ENCODE measurements at places on chromosomes 4 and X.

GRCh38 chr4:130056286-130056685 lies 960.3 kb downstream of the C4orf33 start:
- DNase-seq = no peak

DNA sequence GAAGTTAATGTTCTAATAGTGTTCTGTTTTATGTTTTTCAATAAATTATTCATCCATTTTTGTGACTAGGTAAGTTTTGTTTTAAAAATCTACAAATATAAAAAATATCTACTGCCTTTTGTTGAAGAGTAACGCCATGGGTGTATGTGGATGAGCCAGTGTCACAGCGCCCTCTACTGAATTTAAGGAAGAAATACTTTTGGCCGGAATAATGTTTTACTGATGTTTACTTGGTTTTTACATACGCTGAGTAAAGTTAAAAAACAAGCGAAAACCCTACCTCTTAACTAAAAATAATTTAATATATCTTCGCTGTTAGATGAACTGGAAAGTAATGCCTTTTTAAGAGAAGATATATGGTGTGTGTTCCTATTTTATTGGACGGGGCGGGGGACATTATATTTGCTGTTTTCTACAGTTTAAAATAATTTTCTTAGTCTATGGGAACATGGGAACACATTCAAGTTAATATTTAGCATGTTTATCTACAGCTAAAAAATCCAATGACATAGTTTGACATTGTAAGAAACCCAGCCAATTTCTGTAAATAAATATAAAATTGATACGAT lies 86.1 kb downstream of the CPE start:
- DNase-seq = no peak

GRCh38 chrX:63657821-63658220 lies 127.2 kb downstream of the ARHGEF9 start:
- no peak for DNase-seq

DNA sequence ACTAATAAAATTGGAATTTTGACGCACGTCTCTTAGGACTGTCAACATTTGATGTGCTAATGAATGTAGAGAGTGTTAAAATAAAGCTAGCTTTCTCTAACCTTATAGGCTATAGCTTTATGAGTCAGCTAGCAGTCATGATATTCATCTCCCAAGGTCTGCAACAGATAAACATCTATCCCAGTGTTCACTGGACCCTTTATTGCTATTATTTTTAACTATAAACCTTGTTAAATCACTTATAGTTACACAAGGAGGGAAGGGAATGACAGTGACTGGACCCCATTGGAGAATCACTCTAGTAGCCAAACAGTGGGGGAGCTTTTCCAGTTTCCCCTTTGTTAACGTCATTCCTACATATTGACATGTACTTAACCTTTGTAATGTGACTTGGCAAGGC lies 67.9 kb upstream of the SHISA3 start:
- DNase-seq = no peak

GRCh38 chr4:996030-996996 lies 3.1 kb upstream of the SLC26A1 start:
- DNase-seq = no peak

DNA sequence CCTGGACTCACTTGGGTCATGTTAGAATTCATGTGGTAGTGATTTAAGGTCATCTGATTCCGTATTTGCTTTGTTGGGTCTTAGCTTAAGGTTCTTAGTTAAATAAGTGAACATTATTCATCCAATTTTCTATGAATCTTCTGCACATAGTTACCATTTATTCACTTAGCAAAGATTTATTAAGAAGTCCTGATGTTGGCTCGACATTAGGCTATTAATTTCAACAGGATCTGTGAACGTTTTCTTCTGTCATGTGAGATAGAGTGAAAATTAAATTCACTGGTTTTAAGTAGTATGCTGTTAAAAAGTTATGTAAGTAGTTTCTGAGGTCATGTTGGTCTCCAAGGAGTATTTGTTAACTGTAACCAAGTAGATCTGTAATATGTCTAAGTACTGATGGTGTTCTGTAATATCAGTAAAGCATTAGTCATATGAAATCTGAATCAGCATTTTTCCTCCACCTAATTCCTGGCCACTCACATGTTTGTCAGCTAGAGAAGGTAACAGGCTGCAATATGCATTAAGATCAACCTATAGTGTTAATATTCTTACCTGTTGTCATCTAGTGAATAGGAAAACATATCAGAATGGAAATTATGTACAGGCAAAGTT lies 155.6 kb downstream of the PCDH7 start:
- no peak for DNase-seq

DNA sequence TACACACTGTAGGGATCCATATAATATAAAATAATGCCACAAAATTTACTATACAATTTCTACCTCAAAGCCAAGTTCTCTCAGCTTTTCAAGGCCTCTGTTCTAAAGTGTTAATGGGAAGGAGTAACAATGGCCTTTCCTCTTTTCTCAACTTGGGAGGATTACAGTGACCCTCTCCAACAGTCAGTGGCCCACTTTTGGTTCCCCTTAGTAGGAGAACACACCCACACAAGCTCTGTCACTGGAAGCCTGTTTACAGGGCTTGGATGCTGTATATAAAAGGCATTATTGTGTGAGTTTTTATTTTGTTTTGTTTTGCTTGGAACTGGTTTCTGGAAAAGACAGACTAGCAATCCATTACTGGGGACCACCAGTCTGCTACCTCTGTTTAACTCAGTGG lies 1.8 kb downstream of the ARHGEF6 start:
- DNase-seq = no peak

- DNase-seq = no peak
Observed at GRCh38 chr4:134567461-134567860, 365.9 kb upstream of the PABPC4L start.

DNA sequence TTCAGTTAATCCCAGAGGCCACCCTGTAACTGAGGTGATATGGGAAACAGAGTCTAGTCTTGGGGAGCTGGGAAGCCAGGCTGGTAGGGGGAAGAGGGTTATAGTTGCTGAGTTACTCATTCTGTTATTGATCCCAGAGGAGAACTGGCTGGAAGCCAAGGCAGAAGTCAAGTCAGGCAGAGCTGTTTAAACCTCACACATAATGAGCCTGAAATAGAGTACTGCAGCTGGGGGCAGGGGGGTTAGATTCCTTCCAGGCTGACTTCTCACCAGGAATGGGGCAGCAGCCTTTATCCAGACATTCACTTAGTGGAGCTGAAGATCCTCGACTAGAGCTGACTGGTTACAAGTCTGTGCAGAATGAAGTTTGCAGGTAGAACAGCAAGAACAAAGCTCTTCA lies 144.9 kb downstream of the C4orf33 start:
- no peak for DNase-seq

DNA sequence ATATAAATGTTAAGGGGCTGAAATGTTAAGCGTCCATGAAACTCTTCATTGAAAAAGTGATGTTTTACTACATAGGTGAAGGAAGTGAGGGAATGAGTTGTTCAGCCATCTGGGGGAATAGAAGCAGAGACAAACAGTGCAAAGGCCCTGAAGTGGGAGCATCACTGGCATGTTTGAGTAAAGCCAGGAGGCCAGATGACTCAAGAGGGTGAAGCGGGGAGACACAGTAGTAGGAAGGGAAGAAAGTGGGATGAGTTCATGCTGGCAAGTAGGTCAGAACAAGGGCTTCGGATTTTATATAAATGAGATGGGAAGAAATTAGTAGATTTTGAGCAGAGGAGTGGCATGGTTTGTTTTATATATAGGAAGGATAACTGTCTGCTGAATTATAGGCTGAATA lies 112.5 kb upstream of the MAP9 start:
- no peak for DNase-seq

GRCh38 chrX:123237271-123237670 lies 53.2 kb downstream of the GRIA3 start:
- no peak for DNase-seq

- DNase-seq = no peak
Observed at GRCh38 chrX:72396117-72396516, 90.4 kb upstream of the CITED1 start.

DNA sequence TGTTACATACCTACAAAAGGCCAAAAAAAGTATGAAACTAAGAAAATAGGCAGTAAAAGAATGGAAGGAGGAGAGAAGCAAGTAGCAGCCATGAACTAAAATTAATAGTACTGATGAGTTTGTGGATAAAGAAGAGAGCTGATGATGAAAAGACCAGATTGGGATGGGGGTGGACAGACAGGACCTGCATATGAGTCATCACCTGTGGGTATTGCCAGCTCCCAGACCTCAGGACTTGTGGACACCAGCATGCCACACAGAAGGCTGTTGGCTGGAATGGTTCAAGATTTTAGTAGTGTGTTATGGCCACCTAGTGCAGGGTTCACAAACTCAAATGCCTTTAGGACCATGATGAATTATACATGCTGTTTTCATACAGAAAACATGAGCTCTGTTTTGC lies 58.9 kb downstream of the ARX start:
- no peak for DNase-seq

- DNase-seq = no peak
Observed at GRCh38 chr4:158667651-158668198, 4.0 kb downstream of the C4orf46 start.

GRCh38 chr4:113222471-113222870 lies 173.0 kb downstream of the ANK2 start:
- DNase-seq = no peak

DNA sequence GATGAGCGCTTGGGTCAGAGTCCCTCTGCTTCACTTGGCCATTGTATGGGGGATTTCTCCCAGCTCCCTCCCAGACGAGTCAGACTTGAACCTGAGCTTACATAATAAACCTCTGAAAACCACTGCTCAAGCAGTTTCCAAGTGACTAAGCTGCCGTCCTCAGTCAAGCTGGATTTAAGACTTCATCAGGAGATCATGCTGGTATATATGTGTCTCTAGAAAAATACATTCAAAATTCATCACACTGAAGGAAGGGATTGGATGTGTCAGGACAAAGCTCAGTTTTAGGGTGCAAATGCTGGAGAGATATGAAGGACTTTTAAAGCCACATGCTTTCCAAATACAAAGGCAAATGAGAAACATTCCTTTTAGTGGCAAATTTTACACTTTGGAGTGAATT lies 114.3 kb downstream of the QDPR start:
- DNase-seq = no peak

- no peak for DNase-seq
Observed at GRCh38 chr4:145956288-145956890, 17.8 kb upstream of the ZNF827 start.

DNA sequence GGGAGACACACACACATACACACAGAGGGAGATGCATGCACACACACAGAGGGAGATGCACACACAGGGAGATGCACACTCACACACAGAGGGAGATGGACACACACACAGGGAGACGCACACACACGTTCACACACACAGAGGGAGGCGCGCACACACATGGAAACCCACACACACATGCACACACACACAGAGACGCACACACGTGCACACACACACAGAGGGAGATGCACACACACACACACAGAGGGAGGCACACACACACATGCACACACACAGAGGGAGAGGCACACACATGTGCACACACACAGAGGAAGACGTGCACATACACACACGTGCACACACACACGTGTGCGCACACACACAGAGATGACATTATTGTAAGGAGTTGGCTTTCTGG lies 79.1 kb downstream of the HMX1 start:
- no peak for DNase-seq

GRCh38 chr4:74055096-74055495 lies 16.6 kb upstream of the CXCL3 start:
- no peak for DNase-seq

DNA sequence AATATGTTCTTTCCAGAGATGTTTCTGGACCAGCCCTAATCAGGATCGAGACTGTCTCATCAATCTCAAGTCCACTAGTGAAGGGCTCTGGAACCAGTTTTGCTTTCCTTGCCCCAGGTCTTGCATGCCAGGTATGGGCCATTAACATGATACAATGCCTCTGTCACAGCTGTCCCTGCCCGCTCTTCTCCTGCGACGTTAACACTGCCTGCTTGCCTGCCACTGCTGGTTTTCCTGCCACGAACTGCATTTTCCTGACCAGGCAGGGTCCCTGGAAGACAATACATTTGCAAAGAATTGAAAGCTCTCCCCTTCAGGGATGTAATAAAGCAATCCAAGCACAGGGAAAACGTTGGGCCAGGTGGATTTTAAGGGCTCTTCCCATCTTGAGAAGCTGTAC lies 200.3 kb downstream of the MID1 start:
- DNase-seq = no peak

- DNase-seq = no peak
Observed at GRCh38 chr4:21947791-21948346, 703 bp downstream of the KCNIP4 start.

- DNase-seq = no peak
Observed at GRCh38 chr4:123750044-123750443, 353.4 kb downstream of the SPRY1 start.

- DNase-seq = no peak
Observed at GRCh38 chr4:1209821-1210220, 37.4 kb upstream of the SPON2 start.

DNA sequence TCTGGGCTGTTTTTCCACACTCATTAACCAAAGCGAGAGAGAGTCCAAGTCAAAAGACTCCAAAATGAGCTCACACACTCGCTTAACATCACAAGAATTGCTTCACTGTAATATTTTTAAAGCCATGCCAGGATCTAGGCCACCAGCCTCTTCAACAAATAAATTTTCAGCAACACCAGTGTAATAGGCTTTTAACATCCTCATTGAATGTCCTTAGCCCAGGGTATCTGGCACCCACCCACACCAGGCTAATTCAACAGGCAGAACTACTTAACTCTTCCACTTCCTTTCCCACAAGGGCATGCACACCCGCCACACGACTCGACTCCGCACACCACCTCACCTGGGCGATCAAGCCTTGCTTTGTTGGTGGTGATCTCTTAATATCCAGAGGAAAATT lies 34.2 kb downstream of the FAT1 start:
- DNase-seq = no peak

DNA sequence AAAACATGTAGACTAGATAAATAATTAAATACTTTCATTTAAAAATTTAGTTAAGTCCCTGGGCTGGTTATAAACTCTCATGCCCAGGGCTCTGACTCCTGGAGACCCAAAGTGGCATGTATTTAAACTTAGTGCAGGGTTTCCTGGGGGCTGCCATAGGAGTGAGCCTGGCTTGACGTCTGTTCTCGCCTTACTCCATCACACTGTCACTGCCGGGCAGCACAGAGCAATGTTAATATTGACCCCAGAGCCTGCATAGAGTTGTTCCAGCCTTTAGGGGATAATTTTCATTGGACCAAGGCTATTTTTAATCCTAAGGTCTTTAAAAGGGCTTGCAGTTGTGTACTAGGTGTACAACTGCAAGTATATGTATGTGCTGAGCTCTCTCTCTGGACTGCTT lies 31.2 kb downstream of the KIAA0232 start:
- DNase-seq = no peak

Measured in stimulated activated CD8-positive, alpha-beta memory T cell treated with anti-CD3 and anti-CD28 coated beads, Interleukin-4, amount 100 ng/mL, for 4 hours (primary cell).